ENCODE measurements at places on chromosomes 12 and 14.

- DNase-seq: no peak
These were observed 49.9 kb downstream of the LRRC74A start for GRCh38 chr14:76876076-76876475.

DNA sequence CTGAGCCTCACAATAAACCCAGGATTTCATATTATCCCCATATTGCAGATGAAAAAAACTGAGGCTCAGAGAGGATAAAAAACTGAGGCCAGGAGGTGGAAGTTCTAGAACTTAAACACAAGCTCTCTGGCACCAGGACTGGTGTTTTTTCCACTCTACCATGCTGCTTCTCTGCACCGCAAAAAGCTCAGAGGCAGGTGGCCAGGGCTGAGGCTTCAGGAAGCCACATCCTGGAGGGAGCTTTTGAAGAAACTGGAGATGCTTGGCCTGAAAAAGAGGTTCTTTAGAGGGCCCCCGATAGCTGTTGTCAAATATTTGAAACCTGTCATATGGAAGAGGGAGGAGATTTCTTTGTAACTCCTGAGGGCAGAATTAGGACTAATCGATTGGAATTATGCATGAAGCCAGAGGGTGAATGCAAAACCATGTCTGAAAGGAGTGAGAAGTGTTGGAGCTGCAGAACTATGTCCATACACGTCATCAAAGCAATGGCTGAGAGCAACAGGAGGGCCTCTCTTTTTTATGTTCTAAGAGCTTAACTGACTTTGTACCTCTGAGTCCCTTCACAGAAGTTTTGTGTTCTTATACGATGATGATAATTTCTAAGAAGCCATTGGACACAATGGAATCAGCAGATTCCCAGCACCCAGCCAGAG is 448.6 kb downstream of the FUT8 start:
- no peak for DNase-seq

DNA sequence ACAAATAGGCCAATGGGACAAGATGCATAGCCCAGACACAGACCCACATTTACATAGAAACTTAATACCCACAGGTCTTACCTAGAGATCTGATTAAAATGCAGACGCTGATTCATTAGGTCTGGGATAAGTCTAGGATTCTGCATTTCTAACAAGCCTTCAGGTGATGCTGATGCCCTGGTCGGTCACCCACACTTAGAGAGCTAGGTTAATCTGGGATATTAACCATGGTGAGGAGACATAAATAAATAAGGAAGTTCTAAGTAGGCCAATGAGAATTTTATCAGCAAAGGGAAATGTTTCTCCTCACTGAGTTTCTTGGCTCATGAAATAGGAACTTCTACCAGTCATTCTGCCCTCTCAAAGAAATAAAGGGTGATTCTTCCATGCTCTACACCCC is 120.1 kb downstream of the BMP4 start:
- no peak for DNase-seq

DNA sequence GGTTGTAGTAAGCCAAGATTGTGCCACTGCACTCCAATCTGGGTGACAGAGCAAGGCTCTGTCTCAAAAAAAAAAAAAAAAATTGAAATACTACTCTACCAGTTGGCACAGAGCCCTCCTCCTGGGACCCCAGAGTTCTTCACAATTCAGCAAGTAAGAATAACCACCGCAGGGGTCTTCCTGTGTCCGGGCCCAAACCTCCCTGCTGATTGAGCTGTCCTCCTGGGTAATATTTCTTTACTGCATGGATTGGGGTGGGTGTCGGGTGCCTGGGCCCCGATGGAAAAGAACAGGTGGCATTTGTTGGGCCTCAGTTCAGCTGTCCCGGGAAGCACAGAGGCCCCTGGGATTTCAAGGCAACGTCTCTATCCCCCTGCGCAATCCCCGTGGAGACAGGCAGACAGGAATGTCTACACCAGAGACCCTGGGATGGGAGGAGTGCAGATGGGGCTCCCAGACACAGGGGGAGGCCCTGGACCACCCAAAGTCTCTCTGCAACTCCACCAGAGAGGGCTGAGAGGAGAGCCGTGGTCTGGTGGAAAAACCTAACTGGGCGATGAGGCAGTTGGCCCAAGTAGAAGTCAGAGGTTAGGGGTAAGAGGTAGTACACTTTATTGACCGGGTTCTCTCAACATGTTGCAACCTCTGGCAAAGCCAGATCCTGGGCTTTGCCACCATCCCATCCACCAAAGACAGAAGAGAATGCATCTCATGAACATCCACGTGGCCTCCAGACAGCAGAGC is 32.7 kb upstream of the VPS37B start:
- DNase-seq: no peak

DNA sequence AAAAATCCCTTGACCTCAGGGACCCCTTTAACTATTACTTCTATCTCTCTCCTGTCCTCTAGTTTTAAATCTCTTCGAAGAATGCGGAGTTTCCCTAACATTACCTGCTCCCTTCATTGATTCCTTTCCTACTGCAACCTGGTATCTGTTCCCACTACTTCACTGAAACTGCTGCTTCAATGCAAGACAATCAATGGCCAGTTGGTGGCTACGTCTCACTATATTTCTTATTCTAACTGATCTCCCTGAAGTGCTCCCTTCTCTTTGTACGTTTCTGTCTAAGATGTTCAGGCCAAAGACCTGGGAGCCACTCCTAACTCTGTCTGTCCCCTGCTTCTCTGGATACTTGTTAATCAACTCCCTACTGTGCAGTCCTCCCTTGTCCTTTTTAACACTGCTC is 10.3 kb upstream of the KCNA1 start:
- DNase-seq: no peak

- no peak for DNase-seq
These were observed 10.2 kb upstream of the LTA4H start for GRCh38 chr12:96045566-96045965.

DNA sequence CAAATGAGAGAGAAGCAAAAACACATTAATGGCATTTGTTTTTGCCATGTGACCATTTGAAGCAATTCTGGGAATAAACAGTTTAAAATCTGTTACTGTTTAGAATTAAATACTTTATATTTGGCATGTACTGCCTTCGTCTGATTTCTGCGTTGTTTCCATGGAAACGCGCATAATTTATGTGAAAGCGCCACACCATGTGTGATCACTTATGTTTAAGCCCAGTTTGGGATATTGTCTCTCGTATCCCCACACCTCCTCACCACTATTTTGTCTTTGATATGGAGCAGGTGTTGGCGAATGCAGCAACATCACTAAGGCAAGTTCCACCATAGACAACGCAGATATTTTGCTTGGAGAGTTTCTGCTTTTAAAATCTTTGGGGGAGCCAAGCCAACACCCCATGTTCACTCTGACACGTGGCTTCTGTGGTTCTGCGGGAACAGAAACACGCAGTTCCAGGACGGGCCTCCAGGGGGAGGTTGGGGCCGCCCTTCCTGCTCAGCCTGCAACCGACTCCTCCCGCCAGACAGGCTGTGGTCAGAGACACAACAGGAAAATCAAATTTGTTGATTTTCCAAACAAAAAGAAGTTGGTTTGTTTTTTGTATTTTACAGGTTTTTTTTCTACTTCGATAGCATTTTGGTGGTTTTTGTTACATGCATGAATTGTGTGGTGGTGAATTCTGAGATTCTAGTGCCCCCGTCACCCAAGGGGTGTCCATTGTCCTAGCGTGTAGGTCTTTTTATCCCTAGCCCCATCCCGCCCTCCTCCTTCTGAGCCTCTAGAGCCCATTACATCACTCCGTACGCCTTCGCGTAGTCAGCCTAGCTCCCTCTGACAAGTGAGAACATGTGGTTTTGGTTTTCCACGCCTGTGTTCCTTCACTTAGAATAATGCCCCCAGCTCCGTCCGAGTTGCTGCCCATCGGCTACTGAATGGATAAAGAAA is 101.9 kb upstream of the SFSWAP start:
- DNase-seq: peak; percentile 46

DNA sequence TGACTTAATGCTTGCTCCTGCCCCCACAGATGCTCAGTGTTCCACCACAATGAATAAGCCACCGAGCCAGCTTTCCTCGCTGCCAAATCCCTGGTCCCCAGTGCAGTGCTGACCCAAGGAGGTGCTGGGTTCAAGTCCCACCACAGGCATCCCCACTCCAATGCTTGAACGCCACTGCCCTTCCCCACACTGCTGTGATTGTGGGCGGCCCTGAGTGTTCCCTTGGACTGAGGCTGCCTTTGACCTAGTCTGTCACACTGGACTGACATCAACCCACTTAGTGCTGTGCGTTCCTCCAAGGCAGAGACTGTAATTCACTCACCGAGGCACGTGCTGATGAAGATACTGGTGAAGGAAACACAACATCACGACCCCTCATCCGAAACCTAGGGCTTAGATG is 83.4 kb upstream of the TMCC3 start:
- DNase-seq: no peak

- DNase-seq: no peak
These were observed 29.7 kb upstream of the RAB21 start for GRCh38 chr12:71725011-71725410.

DNA sequence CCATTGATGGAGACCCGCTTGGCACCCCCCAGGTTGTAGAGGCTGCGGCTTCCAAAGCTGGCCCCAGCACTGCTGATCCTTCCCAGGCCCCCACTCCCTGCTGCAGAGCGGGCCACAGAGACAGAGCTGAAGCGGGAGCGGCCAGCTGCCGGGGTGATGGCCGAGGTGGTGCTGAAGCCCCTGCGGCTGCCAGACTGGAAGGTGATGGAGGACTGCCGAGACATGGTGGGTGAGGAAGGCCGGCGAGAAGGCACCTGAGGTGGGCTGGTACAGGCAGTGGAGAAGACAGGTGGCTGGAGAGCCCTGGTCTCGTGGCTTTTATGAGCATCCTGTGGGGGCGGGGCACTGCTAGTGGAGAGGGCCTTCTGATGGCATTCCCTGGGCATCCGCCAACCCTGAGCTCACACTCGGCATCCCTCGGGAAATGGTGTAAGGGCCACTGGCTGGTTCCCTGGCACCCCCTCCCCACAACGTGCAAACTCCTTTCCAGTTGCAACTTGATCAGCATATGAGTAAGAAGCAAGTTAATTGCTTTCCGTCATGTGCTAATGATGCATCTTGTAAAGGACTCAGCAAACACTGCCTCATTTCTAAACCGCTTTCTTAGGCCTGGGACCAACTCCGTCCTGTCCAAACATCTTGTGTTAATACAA is at the start of gene KRT75:
Gene KRT75, minus strand, starts transcription at position 291 of the 653 bp plus-strand sequence. Its CDS starts 67 bp downstream, at position 224.
- no peak for DNase-seq

- DNase-seq: no peak
These were observed 361.7 kb downstream of the SNAPC1 start for GRCh38 chr14:62123961-62124360.

DNA sequence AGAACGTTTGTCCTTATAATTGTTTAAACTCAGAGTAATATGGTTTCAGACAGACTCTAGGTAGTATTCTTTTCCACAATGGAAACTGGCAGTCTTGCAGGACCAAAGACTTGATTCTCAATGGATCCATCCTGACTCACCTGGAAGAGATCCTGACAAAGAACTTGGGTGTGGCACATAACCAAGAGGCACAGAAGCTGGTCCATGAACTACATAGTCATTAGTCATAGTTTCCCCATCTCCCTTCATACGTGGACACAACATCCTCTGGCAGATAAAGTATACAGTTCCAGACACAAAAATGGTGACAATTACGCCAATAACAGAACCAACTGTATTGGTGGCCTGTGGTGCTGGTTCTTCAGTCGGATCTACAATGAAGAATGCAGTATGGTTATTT is 55.8 kb downstream of the BCL2L14 start:
- DNase-seq: no peak

GRCh38 chr14:105473677-105474482 is 741 bp upstream of the CRIP2 start:
- peak; percentile 37 for DNase-seq

DNA sequence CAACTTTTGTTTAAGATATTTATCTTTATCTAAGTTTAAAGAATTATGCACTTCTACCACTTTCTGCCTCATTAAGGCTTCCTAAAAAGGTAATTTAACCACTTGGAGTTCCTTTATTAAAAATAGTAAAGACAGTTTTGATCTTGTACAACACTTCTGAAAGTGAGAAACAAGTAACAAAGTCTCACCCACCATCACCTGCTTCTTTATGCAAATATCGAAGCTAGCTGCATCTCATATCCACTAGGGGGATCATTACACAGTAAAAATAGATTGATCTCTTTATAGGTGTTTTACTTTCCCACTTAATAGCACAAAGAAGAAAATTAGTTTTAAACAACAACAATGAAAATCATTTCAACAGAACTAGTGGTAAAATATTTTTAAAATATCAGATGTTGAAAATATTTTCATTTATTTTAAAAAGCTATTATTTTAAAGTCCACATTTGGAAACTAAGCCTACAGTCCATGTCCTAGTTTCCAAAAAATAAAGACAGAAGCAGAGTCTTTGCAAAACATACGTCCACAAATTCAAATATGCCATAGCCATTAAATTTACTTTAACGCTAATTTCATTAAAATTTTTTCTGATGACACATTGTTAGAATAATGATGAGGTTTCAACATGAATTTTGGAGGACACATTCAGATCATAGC is 160.0 kb upstream of the SOX5 start:
- DNase-seq: no peak

GRCh38 chr12:81274637-81275529 is 197.0 kb downstream of the ACSS3 start:
- no peak for DNase-seq

DNA sequence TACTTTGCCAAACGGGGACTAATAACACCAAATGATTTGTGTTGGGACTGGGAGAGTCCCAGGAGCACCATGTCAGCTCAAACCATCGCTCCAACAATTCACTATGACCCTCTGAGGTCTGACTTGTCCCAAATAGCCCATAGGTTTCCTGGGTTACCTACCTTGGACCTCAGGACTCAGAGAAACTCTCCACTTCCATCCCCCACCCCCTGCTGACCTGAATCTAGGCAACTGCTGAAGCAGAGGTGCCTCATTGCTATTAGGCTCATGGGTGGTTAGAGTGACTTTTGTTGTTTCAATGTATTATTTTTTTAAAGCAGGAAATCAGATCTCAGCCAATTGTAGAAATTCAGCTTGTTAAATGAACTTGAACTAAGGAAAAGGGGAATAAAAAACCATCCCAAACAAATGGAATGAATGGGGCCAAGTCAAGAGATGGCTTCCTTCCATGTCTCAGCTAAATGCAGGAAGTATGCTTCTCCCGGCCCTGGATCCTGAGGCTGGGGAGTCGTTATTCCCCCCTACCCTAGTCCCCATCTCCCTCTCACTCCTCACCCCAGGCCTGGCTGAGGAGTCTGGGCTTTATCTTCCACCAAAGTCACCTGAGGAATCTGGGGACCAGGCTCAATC is 80.9 kb upstream of the SLC24A4 start:
- no peak for DNase-seq
